NCI-H1417 (cell line): ENCODE measurements at places on chromosomes 11 and 22.

- DNase-seq = no peak
Observed at GRCh38 chr22:24871611-24872205, 65.7 kb downstream of the SGSM1 start.

DNA sequence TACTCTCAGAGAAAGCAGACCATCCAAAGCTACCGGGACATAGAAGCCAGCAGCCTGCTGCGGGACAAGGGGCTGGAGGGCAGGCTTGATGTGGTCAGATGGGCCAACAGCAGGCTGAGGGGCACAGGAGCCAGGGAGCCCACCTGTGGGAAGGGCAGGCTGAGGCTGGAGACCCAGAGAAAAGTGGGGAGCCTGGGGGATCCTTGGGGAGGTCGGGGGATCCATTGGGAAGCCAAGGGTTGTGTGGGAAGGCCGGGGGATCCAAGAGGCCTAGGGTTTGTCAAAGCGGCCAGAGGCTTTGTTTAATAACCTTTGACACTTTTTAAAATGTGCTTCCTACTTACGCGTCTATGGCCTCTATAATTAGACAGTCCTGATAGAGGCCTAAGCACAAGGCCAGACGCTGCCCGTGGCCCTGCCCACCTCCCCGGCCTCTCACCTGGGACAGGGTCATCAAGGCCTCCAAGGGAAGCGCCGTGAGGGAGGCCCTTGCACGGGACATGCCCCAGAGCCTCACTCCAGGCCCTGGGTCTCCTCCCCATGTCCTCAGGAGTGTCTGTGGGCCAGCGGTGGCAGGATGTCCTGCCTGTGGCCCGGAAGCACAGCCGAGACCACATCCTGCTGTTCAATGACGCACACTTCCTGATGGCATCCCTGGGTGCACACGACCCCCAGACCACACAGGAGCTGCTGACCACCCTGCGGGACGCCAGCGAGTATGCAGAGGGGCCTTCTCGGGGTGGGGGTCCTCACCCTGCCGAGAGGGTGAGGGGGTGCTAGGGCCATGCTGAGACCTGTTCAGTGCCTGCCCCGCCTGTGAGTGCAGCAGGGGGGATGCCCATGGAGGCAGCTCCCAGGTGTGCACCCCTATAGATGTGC, 8.6 kb upstream of the GTSE1 start:
- no peak for DNase-seq

DNA sequence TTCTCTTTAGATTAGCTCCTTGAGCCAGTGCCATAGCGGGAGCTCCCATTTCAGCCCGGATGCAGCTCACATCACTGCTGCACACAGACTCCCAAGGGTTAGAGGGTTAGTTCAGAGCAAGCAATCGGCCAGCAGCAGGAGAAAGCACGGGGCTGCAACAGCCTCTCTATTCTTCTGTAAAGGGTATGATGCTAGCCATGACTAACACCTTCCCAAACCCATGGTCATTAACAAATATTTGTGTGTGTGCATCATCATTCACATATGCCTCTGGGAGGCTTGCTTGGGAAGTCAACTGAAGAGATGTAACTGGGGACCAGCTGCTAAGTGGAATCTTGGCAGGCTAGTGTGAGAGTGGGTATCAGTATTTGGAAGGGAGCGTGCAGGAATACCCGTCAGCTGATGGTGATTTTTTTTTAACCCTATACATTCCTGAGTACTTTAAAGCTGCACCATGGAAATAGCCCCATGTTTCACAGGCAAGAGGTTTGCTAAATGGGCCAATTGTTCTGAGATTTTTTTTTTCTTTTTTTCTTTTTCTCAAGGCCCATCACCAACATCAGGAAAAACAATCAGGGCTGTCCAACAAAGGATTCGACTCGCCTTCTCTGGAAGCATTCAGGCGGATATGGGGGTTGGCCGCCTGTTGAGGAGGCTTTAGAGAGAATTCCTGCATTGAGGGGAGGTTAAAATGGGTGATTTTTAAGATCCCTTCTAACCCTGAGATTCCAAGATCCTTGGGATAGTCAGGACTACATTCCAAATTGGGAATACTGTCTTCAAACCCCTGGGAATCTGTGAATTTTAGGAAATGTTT, 33.2 kb upstream of the CCDC89 start:
- DNase-seq = no peak

- peak; percentile 40 for DNase-seq
Observed at GRCh38 chr11:45057938-45058646, 88.3 kb upstream of the PRDM11 start.

- DNase-seq = no peak
Observed at GRCh38 chr11:75244052-75244814, 3.7 kb downstream of the TPBGL start.

DNA sequence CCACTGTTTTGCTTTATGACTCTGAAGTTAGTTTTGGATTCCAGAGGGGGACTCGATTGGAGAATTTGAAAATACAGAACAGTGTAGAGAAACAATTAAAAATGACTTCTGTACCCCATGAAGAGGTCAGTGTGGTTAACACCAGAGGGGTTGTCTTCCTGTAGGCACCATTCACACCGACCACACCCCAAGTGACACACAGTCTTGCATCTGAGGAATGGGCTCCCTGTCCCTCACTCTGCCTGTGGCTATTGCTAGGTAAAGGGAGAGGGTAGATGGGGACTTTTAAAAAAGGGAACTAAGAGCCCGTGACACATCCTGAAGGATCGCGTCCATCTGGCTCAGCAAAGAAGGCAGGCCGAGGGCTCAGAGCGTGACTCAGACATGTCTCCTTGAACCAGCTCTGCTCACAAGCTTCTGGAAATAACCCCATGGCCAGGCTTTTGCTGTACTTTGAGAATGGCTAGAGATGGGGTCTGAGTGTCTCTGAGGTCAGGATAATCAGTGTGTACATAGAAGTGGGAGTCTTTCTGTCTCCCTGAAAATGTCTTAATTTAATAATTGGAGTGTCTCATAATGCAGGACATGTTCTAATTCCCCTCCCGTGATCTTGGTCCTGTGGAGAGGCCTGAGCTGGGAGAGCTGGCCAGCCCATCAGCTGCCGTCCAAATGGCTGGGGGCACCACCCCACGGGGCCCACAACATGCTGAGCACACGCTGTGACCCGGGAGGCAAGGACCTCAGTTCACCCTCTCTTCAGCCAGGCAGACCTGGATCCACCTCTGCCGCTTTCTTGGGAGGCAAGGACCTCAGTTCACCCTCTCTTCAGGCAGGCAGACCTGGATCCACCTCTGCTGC, 39.3 kb downstream of the SGSM1 start:
- no peak for DNase-seq

DNA sequence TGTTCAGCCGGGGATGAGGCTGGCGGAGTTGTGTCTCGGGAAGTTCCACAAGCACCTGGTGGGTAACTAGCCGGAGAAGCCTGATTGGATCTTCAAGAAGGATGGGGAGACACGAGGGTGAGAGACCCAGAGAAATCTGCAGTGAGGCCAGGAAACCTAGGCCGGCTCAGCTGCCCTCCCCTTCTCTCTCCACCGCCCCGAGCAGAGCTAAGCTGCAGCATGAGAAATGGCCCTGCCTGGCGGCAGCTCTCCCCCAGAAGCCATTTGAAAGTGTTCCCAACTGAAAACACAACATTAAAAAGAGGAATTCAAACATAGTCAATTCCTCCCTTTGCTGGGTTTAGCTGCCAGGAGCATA, 77.8 kb upstream of the SHISAL1 start:
- DNase-seq = no peak

- DNase-seq = no peak
Observed at GRCh38 chr11:21529187-21529586, 663.7 kb upstream of the ANO5 start.

- DNase-seq = no peak
Observed at GRCh38 chr11:6319001-6319703, 1.1 kb downstream of the CAVIN3 start.

DNA sequence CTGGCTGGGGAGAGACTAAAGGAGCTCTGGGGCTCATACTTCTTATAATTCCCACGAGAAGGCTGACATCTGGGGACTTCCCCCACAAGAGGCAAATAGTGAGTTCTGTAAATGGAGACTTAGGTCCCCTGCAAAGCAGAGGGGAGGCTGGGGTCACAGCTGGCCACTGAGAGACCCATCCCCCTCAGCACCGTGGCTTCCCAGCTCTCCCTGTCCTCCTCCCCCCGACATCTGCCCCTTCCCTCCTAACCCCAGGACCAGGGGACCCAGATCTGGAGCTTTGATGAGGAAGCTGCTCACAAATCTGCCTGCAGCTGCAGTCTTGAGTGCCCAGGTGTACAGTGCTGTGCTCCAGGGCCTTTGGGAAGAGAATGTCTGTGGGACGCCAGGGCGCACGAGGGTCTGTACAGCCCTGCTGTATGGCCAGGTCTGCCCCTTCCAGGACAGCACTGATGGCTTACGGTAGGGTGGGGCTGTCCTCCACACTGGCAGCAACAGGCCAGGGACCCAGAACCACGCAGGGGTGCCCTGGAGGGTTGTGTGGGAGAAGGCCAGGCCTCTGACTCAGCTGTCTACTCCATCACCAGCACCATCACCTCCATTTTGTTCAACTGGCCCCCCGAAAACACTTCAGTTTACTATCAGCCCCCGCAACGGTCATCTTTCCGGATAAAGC, 1.1 kb downstream of the RGL4 start:
- no peak for DNase-seq

GRCh38 chr11:31687256-31687655, 123.9 kb downstream of the PAX6 start:
- DNase-seq = no peak

- no peak for DNase-seq
Observed at GRCh38 chr11:94782446-94782845, 14.3 kb downstream of the AMOTL1 start.
